ENCODE measurements at places on chromosomes 13 and 19.

- no peak for DNase-seq
Observed at GRCh38 chr13:40460116-40460515, 206.3 kb downstream of the FOXO1 start.

- DNase-seq: no peak
Observed at GRCh38 chr13:37667702-37668101, 69.1 kb upstream of the POSTN start.

DNA sequence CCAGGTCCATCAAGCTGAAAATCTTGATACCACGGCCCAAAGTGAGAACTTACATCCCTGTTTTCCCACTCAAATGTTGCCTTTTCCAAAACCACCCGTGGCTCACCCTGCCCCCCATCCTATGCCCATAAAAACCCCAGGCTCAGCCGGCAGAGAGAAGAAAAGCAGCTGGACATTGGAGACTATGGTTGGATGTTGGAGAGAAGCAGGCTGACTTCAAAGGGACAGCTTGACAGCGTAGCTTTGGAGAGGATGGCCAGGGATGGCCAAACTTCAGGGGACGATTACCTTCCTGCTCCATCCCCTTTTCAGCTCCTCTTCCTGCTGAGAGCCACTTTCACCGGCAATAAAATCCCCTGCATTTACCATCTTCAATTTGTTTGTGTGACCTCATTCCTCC is 3.5 kb upstream of the ZNF792 start:
- DNase-seq: no peak

- DNase-seq: no peak
Observed at GRCh38 chr19:39334444-39334976, 1.3 kb downstream of the GMFG start.

DNA sequence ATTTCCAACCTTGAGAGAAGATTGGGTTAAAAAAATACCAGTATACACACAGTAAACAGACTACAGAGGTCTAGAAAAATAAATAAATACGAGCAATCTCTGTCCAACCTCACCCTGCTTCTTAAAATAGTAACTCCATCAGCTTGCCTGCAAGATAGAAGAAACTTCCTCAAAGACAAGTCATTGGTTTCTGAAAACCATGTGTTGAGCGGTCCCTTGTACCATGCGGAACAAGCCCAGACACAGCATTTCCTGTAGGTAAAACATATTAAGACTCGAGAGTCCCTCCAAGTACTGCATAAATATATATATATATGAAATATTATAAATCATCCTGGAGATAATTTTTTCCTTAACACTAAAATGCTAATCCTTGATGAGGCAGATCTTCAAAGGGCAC is 157.4 kb downstream of the MZT1 start:
- no peak for DNase-seq

DNA sequence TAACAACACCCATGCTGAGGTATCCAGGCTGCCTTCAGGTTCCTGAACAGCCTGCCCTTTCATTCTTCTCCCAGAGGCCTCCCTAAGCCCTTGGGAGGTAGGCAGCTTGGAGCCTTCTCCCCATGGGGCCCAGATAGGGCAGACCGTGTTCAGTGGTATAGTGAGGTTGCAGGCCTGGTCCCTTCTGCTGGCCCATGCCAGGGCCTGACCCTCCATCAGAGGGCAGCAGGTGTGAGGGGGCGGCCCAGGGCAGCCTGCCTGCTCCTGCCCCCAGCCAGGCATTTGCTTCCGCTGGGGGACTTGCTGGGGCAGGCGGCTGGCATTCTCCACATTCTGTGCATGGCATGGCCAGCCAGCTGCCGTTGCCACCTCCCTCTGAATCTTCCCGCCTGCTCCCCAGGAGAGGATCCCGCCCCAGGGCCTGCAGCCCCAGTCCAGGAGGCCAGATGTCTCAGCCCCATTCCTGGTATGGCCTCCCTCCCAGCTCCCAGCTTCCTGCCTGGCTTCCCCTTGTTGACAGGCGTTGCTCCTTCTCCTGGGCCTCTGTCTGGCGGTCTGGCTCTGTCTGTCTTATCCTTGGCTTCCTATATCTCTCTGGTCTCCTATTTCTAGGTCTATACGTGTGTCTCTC is 8.9 kb downstream of the CIC start:
- DNase-seq: no peak

- DNase-seq: no peak
Observed at GRCh38 chr13:49439609-49440008, 4.3 kb downstream of the CAB39L start.

DNA sequence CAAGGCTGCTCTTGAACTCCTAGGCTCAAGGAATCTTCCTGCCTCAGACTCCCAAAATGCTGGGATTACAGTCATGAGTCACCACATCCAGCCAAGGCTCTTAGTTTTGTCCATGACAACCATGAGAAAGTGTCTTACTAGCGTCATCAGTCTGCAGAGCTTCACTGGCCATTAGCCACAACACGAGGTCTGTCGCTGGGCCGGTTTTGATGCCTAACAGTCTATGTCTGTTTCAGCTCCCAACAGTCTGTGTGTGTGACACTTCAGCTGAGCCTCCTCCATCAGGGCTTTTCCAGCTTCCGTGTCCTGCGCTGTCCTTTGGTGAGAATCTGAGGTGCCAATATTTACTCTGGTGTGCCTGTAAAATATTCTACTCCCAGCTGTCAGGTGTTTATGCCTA is 47.6 kb downstream of the CEP89 start:
- DNase-seq: no peak

DNA sequence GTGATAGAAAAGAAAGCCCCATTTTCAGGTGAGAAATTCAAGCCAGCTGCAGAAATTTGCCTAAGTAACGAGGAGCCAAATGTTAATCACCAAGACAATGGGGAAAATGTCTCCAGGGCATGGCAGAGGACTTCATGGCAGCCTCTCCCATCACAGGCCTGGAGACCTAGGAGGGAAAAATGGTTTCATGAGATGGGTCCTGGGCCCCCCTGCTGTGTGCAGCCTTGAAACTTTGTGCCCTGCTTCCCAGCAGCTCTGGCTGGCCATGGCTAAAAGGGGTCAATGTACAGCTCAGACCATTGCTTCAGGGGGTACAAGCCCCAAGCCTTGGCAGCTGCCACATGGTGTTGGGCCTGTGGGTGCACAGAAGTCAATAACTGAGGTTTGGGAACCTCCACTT is 9.9 kb downstream of the N4BP2L1 start:
- DNase-seq: no peak

GRCh38 chr13:35793823-35794222 is 317.3 kb upstream of the MAB21L1 start:
- no peak for DNase-seq

- no peak for DNase-seq
Observed at GRCh38 chr13:72506706-72507105, 220.7 kb downstream of the MZT1 start.

GRCh38 chr19:38211151-38211591 is 12.9 kb downstream of the DPF1 start:
- DNase-seq: no peak

GRCh38 chr19:51097166-51097738 is 11.0 kb downstream of the CTU1 start:
- DNase-seq: peak; percentile 65

- no peak for DNase-seq
Observed at GRCh38 chr13:80139196-80139595, 201.7 kb downstream of the SPRY2 start.

- DNase-seq: no peak
Observed at GRCh38 chr19:17584132-17584531, 28.7 kb downstream of the COLGALT1 start.

GRCh38 chr19:3543150-3544057 is 4.4 kb downstream of the TEKTIP1 start:
- DNase-seq: no peak

GRCh38 chr13:65679240-65679639 is 1550.9 kb downstream of the PCDH9 start:
- DNase-seq: no peak

GRCh38 chr19:18408053-18408476 is 10.6 kb upstream of the LRRC25 start:
- DNase-seq: no peak

- DNase-seq: no peak
Observed at GRCh38 chr13:99206873-99207272, 6.2 kb downstream of the UBAC2 start.

GRCh38 chr19:49801966-49802661 is 11.0 kb downstream of the FUZ start:
- DNase-seq: no peak

- no peak for DNase-seq
Observed at GRCh38 chr13:40148101-40148500, 492.6 kb downstream of the COG6 start.

GRCh38 chr19:14337510-14337909 is 43.7 kb upstream of the ADGRE5 start:
- DNase-seq: no peak

- DNase-seq: no peak
Observed at GRCh38 chr19:3803986-3804385, 17.8 kb upstream of the MATK start.

GRCh38 chr13:27678306-27679040 is 56.8 kb downstream of the POLR1D start:
- DNase-seq: no peak

DNA sequence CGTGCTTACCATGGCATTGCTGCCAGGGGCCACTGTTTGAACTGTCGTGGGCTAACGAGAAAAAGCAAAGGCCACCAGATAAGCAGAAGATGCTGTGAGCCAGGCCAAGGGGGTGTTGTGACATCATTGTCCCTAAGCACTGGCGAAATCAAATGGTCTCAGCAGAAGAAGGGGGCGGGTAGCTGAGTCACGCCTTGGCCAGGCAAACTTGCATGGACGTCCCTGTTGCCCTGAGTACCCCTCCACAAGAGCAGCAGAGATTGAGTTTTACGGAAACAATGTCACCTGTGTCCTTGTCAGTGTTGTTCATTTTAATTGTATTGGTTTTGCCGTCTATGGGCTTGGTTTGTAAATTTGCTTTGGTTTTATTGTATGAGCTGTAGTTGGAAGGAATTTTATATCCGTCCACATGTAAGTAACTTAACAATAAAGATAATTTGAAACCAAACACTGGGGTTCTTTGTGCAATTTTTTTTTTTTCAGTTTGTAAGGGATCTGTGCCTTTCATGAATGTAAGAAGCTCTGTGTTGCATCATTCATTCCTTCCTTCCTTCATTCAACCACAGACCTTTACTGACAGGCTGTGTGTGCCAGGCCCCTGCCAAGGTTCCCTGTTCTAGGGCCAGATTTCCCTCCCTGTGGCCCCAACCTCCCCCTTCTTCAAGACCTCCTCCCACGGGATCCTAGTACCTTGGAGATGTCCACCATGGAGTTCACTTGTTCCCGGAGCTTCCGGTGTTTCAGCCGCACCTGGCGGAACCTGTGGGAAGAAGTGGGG is 12.3 kb downstream of the KCNN4 start:
- DNase-seq: no peak

DNA sequence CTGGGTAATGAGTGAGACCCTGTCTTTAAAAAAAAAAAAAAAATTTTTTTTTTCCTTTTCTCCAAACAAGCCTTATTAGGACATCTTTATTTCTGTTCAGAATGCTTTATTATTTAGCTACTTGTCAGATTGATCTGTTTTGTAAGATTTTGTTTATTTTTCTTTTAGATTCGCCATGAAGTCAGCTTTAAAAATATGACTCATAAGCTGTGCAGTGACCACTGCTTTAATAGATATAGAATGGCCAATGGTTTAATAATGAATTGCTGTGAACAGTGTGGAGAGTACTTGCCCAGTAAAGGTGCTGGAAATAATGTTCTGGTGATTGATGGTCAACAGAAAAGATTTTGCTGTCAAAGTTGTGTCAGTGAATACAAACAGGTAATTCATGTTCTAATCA is 47.7 kb downstream of the ZMYM2 start:
- DNase-seq: no peak

GRCh38 chr13:112693831-112694497 is 4.1 kb downstream of the ATP11A start:
- DNase-seq: no peak

GRCh38 chr19:34165295-34165738 is 7.0 kb upstream of the LSM14A start:
- DNase-seq: no peak

DNA sequence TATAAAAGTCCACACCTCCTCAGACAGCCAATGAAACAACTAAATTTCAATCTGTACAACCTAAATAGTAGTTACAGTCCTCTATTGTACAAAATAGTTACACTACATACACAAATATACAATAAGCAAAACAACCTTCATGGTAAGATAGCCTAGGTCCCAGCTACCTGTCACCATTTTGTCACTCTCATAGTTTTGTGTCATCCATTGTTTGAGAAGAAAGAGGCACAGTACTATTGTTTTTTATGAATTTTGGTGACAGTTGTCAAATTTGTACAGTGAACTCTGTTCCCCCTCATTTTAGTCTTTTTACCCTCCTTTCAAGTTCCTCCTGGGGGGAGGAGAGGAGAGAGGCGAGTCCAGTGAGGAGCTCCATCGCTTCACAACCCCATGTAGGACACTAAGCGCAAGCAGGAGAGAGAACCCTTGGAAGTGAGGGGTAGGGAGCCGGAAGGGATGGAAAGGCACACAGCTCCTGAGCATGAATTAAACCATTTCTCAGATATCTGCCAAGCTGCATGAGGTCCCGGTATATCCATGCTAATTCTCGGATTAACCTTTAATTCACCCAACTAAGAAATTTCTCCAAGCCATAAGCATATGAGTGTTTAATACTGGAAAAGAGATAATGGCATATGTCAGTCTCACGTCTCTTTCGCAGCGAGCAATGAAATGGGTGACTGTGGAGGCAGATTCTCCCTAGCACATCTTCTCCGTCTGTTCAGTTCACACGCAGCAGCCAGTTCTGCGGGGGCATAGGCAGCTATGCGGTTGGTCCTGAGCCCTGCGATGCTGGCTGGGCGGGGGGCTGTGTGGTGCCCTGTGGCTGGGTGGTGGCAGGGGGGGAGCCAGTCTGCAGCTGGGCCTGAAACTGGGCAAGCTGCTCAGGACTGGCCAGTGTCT is 60.5 kb downstream of the SERP2 start:
- no peak for DNase-seq

DNA sequence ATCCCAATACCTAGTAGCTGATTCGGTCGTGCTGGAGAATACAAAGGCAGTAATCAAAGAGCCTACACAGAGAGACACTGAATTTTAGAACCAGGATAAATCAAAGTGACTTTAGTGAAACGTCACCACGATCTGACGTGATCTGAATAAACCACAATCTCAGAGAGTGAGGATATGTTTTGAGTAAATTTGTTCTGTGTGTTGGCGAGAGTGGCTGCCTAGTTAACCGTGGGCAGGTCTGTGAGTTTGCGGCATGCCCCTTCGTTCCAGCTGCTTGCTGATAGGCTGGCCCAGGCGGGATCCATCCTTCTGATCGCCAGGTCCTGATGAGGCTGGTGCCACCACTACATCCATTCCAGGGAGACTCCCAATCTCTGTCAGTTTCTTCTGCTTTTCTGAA is 40.4 kb downstream of the LRCH1 start:
- DNase-seq: peak; percentile 23

All from effector CD4-positive, alpha-beta T cell (primary cell).